Occipital lobe (tissue), 3 donors: ENCODE measurements at places on chromosomes 16 and 17.

- DNase-seq = no peak
These were observed 92.2 kb downstream of the IRX3 start for GRCh38 chr16:54194334-54194743.

DNA sequence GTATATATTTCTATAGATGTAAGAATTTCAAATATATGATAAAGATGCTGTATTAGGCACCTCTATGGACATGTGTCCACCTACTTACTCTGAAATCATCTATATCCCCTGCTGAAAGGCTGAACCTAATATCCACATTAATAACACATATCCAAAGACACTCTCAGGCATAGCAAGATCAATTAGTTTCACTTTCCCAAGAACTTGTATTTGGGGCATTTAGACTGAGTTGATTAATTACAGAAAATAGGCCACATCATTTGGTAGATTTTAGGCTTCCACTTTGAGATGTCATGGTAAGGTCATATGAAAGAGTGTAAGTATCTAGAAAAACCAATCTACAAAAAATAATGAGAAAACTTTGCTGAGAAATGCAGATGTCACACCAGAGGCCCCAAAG, 45.1 kb downstream of the BRIP1 start:
- DNase-seq = no peak

DNA sequence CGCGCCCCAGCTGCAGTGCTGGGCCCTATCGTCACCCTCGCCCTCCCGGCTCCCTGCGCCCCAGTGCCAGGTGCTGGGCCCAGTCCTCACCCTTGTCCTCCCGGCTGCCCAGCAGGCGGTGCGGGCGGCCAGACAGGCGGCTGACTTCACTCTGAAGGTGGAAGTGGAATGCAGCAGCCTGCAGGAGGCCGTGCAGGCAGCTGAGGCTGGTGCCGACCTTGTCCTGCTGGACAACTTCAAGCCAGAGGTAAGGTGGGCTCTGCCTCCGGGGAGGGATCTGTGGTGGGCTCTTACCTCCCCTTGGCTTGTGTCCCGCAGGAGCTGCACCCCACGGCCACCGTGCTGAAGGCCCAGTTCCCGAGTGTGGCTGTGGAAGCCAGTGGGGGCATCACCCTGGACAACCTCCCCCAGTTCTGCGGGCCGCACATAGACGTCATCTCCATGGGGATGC, 17.9 kb downstream of the QPRT start:
- DNase-seq = no peak

DNA sequence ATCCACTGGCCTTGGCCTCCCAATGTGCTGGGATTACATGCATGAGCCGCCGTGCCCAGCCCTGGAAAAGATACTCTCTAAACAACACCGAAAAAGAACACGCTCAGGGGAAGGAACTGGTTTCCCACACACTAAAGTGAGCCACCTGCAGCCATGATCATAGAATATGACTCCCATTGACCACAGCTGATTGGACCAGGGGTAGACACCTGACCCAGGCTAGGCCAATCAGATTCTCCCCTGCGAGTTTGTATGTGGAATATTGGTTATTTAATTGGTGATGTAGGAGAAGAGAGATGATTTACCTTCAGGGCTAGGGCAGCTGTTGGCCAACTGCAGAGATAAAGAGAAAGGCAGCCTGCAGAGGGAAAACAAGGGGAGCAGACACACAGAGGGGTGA, 9.0 kb upstream of the GGA2 start:
- no peak for DNase-seq
